Liver (tissue), 10 donors: ENCODE measurements at places on chromosomes 5 and 9.

DNA sequence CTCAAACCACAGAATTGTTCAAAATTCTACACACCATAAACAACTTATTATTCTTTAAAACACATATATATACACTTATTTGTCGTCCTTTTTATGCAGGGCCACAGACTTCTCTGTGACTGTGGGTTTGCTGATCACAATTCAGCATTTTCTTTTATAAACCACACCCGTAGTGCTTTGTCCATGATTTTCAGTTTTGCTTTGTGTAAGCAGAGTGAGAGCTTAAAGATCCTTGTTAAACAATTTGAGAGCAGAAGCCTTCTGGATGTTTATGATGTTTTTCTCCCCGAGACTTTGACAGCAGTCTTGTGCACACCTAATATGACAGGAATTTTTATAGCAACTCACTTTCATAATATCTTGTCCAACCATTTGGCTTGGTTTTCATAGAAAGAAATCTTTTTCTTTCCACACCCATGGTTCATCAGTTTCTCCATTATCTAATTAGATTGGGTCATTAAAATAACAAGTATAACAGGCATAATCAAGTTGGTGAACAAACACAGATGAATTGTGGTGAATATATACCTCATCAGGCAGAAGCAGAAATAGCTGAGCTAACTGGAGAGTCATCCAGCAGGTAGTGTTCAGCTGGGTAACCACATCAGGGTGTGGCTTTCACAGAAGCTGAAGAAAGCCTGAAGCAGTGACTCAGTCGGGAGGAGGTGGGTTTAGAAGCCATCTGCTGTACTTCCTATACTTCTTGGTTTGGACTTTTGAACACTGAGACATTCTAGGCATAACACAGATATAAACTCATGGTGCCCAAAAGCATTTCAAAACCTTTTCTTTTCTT lies 232.8 kb downstream of the DOCK8 start:
- DNase-seq, result no peak

GRCh38 chr9:76624391-76625048 lies 139.7 kb upstream of the PCA3 start:
- DNase-seq, result no peak

GRCh38 chr5:137705106-137705505 lies 30.8 kb downstream of the KLHL3 start:
- no peak for DNase-seq

- no peak for DNase-seq
Observed at GRCh38 chr9:26775391-26775790, 117.2 kb downstream of the CAAP1 start.

DNA sequence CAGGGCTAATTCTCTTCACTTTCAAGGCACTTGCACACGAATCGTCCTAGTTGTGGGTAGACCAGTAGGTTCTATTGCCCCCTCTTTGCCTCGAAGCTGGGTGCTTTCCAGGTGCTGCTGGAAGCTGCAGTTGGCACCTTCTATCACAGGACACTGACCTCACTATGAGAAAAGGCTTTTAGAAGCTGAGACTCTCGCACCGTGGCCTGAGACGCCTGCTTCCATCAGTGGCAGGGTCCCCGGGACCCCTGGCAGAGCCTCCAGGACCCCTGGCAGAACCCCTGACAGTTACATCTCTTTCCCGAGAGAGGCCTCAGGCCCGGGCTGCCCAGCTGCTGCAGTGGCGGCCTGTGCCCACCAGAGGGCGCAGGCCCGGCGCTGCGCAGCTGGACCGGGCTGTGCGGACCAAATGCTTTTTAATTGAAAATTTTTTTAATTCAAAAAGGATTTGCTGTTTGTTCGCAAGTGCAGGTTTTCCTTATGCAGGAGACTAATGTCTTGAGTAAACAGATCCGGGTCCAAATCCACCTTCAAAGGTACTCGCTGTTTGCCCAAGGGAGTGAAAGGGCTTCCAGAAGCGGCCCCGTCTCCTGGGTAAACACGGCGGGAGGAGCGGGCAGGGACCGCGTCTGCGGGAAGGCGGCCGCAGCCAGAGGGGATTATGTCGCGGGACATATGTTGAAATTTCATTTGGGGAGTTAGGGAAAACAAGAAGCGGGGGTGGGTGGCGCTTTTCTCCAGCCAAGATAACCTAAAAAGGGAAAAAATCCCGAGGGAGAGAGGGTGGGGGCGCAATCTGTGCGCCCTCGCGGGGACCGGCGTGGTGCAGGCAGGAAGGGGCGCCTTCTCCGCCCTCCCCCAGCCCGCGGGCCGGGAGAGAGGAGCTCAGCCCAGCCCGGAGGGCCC lies 114.5 kb upstream of the LMX1B start:
- DNase-seq, result peak; percentile 50
